ENCODE measurements at places on chromosomes 7 and 10.

DNA sequence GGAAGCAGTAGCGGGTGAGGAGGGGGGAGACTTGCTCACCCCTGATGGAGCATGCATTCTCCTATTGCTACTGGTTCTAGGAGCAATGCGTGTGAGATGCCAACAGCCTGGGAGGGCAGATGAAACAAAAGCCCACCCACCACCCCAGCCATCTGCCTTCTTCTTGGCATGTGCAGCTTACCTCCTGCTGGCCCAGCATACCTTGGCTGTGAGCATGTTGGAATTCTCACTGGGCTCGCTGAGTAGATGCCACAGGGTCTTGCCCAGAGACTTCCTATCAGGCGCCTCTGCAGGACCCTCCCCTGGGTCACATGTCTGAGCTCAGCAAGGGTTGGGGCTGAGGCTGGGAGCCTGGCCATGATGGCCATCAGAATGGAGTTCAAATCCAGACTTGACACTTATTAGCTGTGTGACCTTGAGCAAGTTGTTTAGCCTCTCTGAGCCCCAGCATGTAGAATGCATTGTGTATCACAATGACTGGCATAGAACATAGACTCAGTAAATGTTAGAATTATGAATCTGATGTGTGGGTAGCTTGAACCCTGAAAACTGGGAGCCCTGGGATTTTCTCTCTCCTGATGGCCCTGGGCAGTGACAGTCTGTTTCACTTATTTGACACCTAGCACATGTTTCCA is 38.2 kb downstream of the CDH23 start:
- no peak for DNase-seq

GRCh38 chr7:24733414-24734060 is 23.7 kb downstream of the GSDME start:
- DNase-seq, result no peak

- DNase-seq, result no peak
These were observed at the start of gene DIP2C for GRCh38 chr10:689452-690371. DIP2C (minus strand) TSS chr10:689668; CDS start chr10:689578, 90 bp downstream.

GRCh38 chr7:92781117-92781720 is 55.2 kb downstream of the CDK6 start:
- DNase-seq, result no peak

GRCh38 chr7:130369110-130369711 is 11.1 kb upstream of the CPA1 start:
- peak; percentile 29 for DNase-seq

DNA sequence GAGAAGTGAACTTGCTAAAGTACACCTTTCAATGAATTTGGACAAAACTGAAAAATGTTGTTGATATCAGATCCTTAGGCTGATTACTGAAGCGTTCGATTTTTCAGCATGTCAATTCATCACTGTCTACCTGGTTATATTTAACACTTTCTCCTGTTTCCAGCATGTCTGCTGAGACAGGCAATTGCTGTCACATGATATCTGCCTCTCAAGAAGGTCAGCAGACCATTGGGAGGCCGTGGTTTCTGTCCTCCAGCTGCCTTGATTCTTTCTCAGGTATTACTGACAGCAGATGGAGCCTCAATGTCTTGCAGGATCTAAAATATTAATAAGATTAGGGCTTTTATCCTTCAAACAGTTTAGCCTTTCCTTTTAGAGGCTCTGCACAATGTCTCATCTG is 127.5 kb downstream of the SNX10 start:
- no peak for DNase-seq

DNA sequence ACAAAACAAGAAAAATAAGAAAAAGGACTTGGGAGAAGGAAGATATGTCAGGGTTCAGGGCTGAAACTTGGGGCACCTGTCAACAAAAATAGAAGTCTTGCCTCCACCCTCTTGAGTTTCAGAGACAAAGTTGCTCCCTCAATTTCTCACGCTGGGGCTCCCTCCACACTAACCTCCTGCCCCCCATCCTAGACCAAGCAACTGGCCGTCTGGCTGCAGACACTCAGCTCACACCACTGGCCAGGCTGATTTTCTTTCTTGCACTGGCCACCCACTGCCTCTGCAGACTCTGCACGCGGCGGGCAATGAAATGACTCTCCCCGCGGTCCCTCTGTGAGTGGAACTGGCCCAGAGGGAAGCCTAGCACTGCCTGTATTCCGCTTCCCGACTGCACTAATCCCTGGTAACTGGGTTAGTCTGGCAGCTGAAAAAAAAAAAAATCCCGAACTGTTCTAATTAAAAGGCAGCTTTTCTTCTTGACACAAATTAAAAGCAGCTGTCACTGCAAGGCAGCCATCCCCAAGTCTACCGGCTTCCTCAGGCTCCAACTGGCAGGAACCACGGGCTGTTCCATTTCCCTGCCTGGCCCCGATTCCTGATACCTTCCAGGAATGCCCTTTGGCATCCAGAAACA is 83.5 kb downstream of the SPDYE5 start:
- DNase-seq, result no peak

- DNase-seq, result no peak
These were observed 9.3 kb downstream of the TFEC start for GRCh38 chr7:116021237-116021636.

- no peak for DNase-seq
These were observed 5.7 kb downstream of the HECTD2 start for GRCh38 chr10:91415816-91416215.

GRCh38 chr10:84415539-84416244 is 87.3 kb downstream of the CCSER2 start:
- no peak for DNase-seq

All from stimulated activated CD8-positive, alpha-beta memory T cell treated with anti-CD3 and anti-CD28 coated beads, Interleukin-7, amount 100 ng/mL, for 48 hours (primary cell).